ENCODE measurements at places on chromosomes 3 and 15.

GRCh38 chr15:90819850-90820249 is 48.5 kb upstream of the FURIN start:
- ATAC-seq = no peak

- ATAC-seq = no peak
These were observed 76.7 kb downstream of the ARNT2 start for GRCh38 chr15:80480909-80481308.

DNA sequence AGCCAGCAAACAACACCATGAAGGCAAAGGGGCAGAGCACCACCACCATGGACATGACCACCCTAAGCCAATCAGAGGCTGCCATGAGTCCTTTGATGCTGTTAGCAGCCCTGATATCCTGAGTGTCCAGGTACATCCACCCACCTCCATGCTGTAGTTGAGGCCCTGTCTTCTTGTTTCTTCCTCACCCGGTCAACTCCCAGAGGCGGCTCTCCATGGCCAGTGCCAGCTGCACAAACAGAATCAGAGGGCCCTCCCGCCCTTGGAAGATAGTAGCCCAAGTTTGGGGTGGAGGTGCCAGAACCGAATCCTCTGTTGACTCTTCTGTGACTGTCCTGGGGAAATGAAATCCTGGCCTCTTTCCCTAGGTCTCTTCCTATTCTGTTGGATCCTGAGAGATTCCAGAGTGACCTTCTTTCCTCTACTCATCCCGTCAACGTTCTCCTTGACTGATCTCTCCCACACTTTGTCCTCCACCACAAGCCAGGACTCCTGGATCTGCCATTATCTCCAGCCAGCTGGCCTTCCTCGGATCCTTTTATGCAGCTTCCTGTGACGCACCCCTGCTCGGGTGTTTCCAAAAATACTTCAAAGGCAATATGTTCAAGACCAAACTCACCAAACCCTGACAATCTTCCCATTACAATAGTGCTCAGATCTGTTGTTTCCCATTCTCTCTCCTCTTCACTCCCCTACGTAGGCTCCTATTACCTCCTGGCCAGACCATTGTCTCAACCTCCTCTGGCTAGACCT is 45.4 kb upstream of the DLG1 start:
- no peak for ATAC-seq

DNA sequence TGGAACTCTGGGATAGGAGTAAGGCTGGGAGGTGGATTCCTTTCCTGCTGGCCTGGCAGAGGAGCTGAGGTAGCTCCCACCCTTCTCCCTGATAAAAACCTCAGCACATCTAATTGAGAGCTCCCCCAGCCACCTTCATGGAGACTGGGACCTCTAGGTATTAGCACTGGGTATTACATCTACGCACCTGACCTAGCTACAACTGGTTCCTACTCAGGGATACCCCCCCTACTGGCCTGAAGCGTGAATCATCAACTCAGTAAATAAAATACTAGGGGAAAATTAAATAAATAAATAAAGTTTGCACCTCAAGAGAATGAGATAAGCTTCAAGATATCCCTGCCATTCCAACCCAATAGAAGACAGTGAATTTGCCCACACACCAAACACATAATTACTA is 140.4 kb downstream of the NEK10 start:
- ATAC-seq = no peak

- no peak for ATAC-seq
These were observed 66.9 kb downstream of the TLE3 start for GRCh38 chr15:70030851-70031250.

DNA sequence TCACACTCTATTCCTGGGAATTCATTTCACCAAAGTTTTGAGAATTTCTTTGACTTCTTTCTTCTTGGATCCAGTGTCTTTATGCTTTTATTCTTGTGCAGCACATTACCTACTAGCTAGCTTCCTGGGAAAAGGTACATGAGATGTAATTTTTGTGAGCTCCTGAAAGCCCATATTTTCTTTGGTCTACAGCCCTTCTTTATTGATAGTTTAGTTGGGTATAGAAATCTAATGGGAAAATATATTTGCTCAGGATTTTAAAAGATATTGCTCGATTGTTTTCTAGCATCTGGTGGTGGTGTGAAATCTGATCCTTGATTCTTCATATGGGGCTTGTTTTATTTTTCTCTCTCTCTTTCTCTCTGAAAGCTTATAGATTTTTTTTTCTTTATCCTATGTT is 45.8 kb downstream of the FOXB1 start:
- no peak for ATAC-seq

DNA sequence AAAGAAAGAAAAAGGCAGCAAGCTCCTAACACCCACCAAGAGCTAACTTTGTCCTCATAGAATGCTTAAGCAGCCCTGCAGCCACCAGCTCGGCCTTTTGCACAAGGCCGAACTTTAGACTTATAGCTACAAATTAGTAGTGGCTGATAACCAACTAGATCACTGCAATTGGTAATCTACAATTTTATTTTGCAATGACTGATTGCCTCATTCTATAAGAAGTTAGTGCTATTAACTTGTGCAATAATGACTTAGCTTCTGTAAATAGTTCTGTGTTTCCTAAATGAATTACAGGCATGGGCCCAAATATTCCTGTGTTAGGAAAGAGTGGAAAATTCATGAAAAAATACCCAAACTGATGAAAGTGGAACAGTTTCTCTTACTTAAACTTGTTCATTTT is 284.8 kb upstream of the CFAP20DC start:
- ATAC-seq = no peak

DNA sequence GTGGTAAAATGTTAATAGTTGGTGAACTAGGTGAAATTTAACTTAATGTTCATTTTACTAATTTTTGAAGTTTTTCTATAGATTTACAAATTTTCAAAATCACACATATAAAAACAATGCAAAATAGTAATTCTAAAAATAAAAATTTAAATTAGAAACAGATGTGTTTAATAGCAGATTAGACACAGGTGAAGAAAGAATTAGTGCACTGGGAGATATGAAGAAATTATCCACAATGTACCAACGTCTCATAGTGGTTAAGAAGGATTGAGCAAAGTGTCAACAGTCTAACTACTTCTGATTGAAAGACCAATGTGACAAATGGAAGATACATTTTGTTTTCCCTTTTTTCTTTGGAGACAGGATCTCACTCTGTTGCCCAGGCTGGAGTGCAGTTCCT is 26.5 kb downstream of the SPG11 start:
- ATAC-seq = no peak

GRCh38 chr3:76267851-76268380 is 482.6 kb upstream of the ZNF717 start:
- ATAC-seq = no peak

- ATAC-seq = no peak
These were observed 33.6 kb downstream of the ABTB1 start for GRCh38 chr3:127706312-127706711.

DNA sequence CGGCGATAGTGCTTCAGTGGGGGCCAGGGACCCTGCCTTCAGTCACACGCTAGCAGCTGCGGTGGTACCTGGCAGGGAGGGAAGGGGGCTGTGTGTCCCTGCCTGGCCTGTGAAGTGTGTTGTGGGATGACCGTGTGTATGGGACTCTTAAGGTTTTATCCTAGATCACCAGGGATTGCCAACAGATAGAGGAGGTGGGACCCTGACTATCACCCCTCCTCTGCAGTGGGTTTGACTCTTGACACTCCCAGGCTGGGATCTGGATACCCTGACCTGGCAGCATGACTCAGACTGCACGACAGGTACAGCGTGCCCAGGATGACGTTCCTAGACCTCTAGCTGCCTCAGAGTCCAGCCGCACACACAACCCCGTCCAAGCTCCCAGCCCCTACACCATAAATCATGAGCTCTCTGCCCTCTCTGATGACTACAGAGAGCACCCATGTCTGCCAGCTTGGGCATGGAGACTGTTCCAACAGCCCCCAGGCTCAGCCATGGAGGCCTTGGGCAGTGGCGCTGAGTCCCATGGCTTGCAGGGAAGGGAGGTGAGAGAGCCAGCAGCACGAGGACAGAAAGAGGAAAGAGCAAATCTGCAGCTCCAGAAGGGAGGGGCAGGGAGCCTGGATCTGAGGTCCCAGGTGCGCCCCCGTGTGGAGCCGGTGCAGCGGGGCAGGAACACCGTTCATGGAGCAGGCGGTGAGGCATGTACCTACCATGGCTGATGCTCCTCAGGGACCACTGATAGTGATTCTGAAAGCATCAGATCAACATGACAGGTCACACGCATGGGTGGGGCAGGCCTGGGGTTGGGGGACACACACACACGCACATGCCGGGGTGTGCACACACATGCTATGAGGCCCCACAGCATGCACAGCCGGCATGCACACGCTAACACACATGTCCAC is 71.0 kb downstream of the ADAMTS7 start:
- ATAC-seq = peak; percentile 66

DNA sequence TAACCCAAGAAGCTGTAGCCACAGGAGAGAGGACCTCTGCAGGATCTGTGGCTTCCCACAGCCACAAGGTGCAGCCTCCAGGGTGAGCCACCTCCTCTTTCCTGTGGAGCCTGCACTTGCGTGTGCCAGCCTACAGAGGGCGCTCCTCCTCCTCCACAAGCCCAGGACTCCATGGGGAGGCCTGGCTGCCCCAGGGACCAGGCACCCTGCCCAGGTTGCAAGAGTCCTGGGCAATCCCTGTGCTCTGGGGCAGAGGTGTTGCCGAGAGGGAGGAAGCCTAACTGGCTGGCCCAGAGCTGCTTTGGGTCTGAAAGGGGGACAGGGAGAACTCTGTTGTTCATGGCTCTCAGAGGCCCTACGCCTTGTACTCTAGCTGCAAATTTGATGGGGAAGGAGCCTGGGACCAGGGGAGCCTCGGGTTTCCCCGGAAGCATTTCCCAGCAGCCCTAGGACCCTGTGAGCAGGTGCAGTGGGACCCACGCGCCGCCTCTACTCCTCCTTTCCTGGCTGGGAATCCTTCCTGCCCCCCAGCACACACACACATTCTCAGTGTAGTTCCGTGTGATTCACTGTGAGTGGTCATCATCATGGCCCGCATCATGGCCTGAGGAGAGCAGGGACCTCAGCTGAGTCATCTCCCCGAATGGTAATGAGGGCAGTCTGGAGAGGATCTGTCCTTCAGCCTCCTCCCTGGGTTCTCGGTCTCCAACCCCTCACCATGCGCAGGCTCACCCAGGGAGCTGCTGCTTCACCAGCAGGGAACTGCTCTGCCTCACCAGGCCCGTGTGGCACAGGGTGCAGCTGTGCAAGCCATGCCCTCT is 24.3 kb downstream of the TBC1D21 start:
- ATAC-seq = peak; percentile 67

DNA sequence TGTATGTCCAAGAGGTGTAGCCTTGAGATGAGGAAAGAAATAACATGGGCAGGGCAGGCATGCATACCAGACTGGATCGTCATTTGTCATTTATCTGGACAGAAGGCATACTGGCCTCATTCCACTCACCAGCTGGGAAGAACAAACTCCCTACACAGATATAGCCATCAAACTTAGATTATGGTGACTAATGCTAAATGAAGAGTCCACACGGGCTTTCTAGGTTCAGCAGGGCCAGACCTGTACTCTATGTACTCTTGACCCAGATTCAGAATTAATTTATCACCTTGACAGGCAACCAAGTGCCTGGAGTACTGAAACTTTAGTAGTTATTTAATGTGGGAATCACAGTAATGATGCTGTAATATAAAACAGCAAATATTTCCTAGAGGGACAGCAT is 164.3 kb upstream of the IL12A start:
- no peak for ATAC-seq

DNA sequence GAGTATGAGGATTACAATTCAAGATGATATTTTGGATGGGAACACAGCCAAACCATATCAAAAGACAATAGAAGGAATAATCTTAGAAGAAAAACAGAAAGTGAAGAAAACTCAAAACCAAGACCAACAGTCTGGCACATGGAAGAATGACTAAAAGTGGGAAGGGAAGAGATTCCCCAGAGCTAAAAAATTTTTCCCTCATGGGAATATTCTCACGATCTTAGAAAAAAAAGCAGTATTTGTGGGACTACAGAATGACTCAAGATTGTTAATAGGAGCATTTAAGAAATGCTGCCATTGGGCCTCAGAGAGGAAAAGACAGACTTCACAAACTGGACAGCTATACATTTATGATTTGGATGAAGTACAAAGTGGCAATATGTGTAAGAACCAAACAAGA is 18.3 kb downstream of the OSTN start:
- no peak for ATAC-seq

DNA sequence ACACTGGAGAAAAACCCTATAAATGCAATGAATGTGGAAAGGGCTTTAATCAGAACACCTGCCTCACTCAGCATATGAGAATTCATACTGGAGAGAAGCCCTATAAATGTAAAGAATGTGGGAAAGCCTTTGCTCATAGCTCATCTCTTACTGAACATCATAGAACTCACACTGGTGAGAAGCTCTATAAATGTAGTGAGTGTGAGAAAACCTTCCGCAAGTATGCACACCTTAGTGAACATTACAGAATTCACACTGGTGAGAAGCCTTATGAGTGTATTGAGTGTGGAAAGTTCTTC is 7.4 kb upstream of the ZNF501 start:
- ATAC-seq = no peak

GRCh38 chr3:167958141-167958540 is 137.6 kb downstream of the GOLIM4 start:
- no peak for ATAC-seq

- ATAC-seq = no peak
These were observed 167.5 kb downstream of the EBLN2 start for GRCh38 chr3:73228959-73229358.

DNA sequence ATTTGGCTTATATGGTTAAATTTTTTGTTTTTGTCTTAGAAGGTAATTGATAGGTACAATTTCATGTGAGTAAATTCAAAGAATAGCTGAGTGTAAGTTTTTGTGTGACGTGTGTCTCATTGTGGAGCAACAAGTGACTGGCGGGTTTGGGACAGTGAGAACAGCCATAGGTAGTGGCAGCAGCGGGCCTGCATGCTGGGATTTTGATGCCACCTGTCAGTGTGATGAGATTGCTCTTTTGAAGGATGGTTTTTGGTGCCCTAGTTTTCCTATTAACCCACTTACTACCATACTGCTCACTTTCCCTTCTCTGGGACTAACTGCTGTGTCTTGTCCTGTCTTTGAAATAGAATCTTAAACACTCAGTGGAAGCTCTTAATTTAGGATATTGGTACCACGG is 522.6 kb downstream of the NAALADL2 start:
- no peak for ATAC-seq

DNA sequence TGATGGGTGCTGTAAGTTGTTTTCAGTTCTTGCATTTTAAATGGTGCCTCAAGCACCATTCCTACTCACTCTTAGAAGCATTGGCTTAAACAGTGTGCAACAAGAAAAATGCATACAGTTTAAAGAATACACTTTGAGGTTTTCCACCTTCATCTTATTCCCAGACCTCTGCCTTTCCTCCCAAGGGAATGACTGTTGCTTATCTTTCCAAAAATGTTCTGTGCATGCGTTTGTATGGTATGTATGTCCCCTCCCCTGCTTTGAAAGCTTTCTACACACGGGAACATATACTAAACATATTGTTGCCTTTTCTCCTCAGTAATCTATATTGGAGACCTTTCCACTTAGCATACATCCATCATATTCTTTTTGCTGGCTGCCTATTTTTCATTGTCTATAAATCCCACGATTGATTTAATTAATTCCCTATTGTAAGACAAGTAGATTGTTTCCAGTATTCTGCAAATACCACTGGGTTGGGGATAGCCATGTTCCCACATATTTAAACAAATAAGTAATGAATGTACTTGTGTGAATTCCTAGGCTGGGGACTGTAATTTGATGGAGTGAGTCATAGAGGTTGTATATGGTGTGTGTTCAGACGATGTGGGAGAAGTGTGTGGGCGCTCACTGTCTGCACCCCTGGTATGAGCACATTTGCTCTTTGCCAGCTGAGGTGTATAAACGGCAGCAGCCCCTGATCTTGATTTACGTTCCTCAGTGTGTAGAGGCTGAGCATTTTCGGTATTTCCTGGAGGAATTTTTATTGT is 5.8 kb downstream of the TRAK1 start:
- peak; percentile 78 for ATAC-seq

Data from activated CD4-positive, CD25-positive, alpha-beta regulatory T cell treated with anti-CD3 and anti-CD28 coated beads, Interleukin-2, amount 50 U/mL, for 24 hours (primary cell).